CD4-positive, alpha-beta T cell treated with Interleukin-2 at 100 ng/mL for 4 hours (primary cell): ENCODE measurements at places on chromosomes 4 and X.

- DNase-seq, result no peak
Measured at GRCh38 chr4:150818661-150819060, 196.4 kb downstream of the LRBA start.

DNA sequence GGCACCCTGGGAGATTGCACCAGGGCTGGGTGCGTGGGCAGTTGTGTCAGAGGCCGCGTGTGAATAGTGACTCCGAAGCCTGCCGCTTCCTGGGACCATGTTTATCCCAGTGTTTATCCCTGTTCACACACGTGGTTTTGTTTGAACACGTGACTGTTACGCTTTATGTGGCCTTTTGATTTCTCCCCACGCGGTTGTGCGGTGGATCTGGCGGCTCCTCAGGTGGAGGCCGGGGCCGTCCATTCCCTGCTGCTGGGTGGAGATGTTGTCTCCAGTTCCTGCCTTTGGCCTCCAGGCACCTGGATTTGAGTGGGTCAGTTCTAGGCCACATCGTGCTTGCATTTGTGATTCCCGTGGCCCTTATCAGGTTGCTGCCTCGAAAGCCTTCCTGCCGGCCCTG, 35.1 kb downstream of the NELFA start:
- no peak for DNase-seq

- no peak for DNase-seq
Measured at GRCh38 chrX:5474282-5474681, 754.4 kb downstream of the NLGN4X start.

- DNase-seq, result no peak
Measured at GRCh38 chr4:130183766-130184165, 1087.8 kb downstream of the C4orf33 start.

DNA sequence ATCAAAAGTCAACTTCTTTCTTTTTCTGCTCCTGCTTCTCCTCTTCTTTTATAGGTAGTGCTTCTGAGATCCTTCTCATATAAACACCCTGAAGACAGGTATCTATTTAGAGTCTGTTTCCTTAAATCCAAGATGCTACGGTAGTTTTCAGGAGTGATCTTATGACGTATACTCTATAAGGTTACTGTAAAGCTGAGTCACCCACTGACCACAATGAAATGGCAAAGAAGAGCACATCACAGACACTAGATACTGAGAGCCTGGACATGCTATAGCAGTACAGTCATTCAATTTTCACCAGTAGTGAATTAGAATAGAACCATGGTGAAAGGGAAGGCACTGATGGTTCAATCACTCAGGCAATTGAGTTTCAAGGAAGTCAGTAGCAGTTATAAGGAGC, 412.5 kb downstream of the ADAM29 start:
- no peak for DNase-seq

DNA sequence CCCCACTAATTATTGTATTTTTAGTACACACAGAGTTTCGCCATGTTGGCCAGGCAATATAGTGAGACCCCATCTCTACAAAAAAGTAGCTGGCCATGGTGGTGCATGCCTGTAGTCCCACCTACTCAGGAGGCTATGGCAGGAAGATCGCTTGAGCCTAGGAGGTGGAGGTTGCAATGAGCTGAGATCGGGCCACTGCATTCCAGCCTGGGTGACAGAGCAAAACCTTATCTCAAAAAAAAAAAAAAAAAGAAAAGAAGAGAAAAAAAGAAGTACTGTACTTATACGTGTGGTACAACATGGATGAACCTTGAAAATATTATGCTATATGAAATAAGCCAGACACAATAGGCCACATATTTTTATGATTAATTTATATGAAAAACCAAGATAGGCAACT, 9.9 kb upstream of the WDR45 start:
- no peak for DNase-seq

DNA sequence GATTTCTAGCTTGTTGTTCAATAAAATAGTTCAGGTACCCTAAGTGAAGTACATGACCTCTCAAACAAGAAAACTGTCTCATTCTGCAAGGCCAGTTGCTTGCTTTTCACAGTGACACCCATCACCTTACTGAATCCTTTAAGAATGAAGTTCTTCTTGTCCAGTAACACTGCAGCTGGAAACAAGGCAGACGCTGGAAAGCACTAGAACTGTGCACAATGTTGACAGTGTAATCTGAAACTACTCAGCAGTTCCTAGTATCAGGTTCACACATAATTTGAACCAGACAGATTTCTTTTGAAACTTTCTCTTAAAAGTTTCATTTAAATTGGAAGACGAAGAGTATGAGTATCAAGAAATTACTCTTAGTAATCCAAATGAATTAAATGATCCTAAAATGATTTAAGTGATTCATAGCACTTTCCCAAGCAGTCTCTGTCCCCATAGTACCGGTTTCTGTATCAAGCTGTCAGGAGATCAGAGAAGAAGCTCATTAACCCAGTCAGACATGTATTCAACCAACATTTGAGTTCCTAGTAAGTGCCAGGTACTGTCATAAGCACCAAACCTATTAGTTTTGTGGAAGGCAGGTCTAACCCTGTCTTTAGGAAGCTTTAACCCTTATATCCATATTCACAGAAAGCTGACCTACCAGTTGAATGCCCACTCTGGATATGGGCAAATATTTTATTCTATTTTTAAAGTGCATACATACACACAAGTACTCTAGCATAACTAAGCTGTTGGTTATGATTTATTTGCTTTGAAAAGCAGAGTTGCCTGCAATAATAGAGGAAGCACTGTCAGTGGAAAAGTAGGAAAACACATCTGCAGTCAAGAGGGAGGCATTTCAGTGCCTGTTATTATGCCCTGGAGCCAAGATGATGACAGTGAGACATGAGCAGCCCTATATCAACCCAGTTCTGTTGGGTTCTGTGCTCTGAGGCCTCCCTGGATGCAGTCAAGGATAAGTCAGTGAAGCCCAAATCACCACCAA, 63.6 kb downstream of the PALLD start:
- no peak for DNase-seq

DNA sequence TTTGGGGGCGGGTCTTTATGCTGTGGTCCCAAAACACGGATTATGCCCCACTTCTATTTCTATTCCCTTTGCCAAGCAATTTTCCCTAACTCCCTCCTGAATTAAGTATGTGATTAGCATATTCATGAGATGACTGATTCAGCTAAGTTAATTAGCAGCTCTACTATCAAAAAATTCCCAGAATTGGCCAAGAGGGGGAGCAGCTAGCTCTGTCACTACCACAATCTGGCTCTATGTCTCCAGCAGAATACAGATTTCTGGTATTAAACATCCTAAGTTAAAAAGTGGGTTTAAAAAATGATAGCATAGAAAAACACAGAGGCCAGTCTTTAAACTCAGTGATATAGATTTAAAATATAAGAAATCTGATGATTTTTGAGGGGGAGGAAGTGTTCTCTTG, 80.3 kb downstream of the GPC4 start:
- DNase-seq, result no peak

GRCh38 chr4:31748382-31748781, 1028.2 kb downstream of the PCDH7 start:
- DNase-seq, result no peak

GRCh38 chrX:10574663-10575062, 45.7 kb downstream of the MID1 start:
- no peak for DNase-seq

DNA sequence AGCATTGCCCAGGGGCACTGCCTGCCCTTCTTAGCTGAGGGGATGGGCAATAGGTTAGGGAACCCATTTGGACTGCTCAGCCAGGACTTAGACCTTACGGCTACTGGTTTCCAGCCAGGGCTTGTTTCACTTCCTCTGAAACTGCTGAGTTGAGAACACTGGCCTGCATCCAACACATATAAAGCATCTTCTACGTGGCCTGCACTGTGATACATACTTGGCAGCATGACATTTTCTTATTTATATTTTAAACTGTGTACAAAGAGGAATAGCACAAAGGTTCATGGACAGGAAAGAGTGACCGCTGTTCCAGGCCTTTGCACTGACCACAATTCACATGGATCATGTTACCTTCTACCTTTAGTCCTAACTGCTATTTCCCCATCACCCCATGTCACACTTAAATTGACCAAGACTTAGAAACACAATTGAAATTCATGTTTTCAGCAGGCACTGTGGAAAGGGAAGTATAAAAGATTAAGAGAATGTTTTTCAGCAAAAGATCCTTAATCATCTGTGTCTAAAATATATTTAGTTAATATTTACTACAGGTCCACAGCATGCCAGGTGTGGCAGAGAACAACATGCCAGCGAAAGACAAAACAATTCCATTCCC, 43.7 kb downstream of the NLGN4X start:
- no peak for DNase-seq
